ENCODE measurements at places on chromosomes 16 and 17.

- peak; percentile 39 for DNase-seq
Observed at GRCh38 chr17:50272711-50273653, 1.3 kb upstream of the TMEM92 start.

GRCh38 chr16:22670551-22671041 lies 143.4 kb upstream of the HS3ST2 start:
- no peak for DNase-seq

GRCh38 chr17:69912805-69913204 lies 162.2 kb upstream of the KCNJ16 start:
- DNase-seq: no peak

GRCh38 chr17:83024218-83024971 lies 55.0 kb upstream of the METRNL start:
- DNase-seq: no peak

DNA sequence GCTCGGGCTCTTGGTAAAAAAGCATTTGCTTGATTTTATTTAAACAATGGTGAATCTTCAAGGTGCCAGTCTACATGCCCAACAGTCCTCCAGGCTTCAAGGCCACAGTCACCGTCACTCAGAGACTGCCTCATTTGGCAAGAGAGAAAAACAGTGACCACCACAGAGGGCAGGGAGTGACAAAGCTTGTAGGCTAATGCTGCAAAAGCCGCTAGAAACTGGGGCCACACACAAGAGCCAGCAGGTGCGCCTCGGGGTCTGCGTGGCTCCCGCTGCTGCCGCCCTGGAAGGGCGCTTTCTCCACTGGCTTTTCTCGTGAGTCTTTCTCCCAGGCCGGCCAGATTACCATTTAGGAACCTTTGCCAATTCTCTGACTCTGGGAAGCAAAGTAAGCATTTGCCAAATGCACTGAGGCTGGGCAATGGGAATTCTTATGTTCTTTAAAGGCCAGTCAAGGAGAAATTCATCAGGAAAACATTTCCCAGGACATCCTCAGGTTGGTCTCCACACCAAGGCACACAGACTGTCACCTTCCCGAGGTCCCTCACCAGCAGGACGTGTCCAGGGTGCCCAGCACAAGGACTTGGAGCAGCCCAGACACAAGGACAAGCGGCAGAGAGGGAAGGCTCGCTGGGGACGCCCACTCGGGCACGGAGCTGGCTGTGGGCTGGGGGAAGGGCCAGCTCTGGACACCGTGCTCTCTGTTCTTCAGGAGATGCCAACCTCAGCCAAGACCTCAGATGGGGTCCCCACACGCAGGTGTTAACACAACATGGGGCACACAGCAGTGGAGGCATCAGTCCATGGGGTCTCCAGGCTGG lies 12.5 kb upstream of the C16orf95 start:
- no peak for DNase-seq

GRCh38 chr17:27319541-27320221 lies 25.8 kb downstream of the WSB1 start:
- no peak for DNase-seq

DNA sequence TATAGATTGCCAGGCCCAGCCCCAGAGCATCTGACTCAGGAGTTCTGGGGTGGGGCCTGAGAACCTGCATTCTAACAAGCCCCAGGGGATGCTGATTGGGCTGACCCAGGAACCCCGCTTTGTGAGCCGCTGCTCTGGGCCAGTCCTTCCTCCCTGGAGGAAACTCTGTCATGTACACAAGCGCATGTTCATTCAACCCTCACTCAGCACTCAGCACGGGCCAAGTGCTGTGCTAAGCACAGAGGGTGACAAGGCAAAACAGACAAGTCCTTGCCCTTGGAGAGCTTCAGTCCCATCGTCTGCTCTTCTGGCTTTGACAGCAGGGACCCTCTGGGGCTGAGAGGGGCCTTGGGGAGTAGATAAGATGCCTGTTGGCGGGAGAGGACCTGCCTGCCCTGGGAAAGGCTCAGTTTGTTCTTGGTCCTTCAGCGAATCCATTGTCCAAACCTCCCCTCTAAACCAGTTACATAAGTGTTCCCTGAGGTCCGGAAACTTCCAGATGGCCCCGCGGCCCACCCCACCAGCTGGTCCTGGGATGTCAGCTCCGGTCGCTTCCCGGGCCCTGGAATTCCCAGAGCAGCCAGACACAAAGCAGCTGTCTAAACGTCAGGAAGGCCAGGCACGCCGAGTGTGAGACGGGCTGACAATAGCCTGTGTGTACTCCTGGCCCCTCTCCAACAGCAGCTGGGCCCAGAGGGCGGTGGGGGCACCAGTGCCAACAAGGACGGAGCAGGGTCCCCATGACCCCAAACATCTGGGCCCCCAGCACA lies 88.8 kb downstream of the ZDHHC7 start:
- DNase-seq: no peak

DNA sequence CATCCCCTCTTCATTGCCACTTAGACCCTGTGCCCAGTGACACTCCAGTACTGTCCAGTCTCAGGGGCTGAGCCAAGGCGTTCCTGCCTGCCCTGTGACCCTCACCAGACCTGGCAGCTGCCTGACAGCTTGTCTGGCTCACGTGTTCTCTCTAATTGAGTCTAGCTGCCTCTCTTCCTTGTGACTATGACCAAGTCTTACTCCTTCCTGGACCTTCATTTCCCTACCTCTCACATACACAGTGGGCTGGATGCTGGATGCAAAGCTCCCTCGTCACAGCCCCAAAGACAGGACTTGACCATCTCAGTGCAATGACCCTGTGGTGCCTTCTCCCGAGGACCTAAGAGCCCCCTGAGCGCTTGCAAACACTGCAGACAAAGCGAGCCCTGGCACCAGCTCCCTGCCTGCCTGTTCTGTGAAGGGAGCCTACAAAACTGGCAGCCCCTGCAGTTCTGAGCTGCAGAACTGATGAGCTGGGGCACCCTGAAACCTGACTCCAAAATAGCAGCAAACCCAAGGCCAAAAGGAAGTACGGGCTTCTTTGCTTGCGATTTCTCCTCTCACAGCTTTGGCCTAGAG lies 1.7 kb downstream of the DEXI start:
- DNase-seq: no peak

GRCh38 chr17:60089096-60089806 lies 10.5 kb upstream of the HEATR6 start:
- no peak for DNase-seq

DNA sequence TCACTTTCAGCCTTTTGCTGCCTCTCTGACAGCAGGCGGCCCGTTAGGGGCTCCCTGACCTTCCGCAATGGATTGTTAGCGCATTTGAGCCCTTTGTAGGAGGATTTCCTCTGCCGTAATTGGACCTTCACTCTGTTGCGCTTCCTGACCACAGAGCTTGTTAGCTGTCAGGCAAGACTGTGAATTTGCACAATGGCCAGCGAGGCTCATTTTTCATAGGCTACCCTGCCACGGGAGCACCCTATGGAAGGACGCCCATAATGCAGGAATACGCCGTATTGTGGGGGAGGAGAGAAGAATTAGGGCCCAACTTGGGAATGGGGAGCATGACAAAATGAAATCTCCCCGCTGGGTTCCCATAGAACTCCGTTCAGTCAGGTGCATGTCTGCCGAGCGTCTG lies 205.2 kb upstream of the NLRP1 start:
- DNase-seq: no peak

DNA sequence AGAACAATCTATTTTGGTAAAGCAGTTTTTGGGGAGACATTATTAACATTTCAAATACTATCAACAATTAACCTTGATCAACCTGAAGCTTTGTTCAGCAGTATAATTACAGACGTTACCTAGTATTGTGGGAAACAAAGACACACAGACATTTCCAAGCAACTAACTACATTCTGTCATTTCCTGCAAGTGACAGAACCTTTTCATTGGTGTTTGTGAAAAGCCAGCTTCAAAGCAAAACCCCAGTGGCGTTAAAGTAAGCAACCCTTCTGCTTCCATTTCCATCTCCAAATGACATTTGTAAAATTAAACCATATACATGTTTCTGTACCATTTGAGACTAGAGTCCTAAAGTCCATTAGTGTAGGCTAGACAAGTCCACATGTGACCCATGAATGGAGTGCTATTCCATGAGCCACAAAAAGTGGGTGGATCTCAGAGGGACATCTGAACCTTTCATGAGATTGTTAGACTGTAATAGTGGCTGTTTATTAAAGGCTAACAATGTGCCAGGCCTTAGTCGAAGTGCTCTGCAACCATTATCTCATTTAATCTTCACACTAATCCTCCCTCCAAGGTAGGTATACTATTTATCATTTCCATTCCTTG lies 101.2 kb downstream of the SSH2 start:
- DNase-seq: no peak

DNA sequence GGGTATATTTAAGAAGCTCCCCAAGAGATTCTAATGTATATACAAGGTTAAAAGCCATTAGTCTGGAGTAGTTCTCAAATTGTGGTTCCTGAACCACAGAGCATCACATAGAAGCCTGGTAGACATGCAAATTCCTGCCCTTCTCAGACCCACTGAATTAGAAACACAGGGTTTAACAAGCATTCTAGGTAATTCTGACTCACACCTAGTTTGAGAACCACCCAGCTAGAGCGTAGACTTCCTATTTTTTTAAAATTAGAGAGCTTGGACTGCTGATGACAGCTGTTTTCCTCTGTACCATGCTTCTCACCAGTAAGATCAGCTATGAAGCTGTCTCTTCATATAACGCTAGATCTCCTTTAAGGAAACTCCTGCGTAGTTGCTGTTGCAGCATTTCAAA lies 50.6 kb downstream of the HS3ST3B1 start:
- peak; percentile 17 for DNase-seq

GRCh38 chr17:7932949-7933348 lies 943 bp downstream of the CNTROB start:
- peak; percentile 25 for DNase-seq

GRCh38 chr16:87076950-87077749 lies 240.0 kb downstream of the C16orf95 start:
- DNase-seq: no peak

Measured in CD4-positive, alpha-beta T cell treated with Interleukin-15 for 4 hours (primary cell).